ENCODE measurements at places on chromosomes 3 and 15.

GRCh38 chr3:113161661-113162060 lies 49.7 kb upstream of the BOC start:
- DNase-seq, result no peak

DNA sequence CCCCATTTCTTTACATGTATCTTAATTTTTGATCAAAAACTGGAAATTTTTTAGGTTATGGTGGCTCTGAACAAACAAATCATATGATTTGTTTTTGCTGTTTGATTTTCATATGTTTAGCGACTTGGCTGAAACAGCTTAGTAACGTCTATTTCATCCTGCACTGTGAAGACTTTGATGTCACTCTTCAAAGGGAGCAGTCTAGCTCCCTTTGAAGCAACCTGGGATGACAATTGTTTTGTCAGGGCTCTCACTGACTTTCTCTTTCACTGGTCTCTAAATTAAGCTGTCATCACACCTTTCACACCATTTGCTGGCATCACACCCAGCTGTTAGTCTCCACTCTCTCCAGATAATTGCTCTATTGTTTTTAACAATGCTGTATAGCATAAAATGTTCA lies 896.9 kb downstream of the IGSF11 start:
- DNase-seq, result no peak

GRCh38 chr3:110174908-110175307 lies 837.6 kb upstream of the DPPA4 start:
- no peak for DNase-seq

DNA sequence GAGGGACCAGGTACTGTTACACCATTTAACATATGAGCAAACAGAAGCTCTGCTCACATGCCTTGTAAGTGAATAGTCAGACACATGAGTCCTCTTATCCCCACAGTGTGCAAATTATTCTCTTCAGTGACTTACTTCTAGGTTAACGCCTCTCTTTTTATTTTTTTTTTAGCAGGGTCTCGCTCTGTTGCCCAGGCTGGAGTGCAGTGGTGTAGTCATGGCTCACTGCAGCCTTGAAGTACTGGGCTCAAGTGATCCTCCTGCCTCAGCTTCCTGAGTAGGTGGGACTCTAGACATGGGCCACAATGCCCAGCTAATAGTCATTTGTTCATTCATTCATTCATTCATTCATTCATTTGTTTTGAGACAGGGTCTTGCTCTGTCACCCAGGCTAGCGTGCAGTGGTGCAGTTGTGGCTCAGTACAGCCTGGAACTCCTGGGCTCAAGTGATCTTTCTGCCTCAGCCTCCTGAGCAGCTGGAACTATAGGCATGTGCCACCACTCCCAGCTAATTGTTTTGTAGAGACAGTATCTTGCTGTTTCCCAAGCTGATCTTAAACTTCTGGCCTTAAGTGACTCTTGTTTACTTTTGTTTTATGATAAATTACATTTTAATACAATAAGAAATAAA lies 94.7 kb downstream of the LRRC28 start:
- no peak for DNase-seq

All from urothelium cell line (cell line).